Stimulated activated CD4-positive, alpha-beta T cell treated with anti-CD3 and anti-CD28 coated beads, TNF-alpha, amount 100 ng/mL, for 1 hour (primary cell): ENCODE measurements at places on chromosomes 5 and 9.

- DNase-seq: no peak
These were observed 356.1 kb upstream of the KIF2A start for GRCh38 chr5:61949679-61950435.

DNA sequence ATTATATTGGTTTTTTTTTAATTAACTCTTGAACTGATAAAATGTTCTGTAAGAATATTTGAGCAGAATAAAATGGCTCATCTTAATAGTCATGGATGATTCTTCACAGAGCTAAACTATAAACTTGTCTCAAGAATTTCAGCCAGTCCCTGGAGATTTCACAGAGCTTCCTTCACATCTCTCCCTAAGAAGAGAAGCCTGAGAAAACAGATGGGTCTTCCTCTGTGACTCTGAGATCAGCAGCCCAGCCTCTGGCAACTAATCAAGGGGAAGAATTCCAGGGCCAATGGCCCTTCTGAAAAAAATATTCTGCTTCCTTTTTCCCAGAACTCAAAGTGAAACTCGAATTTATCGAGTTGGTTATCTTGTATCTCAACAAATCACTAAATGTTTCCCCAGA is 122.2 kb upstream of the ITGA1 start:
- no peak for DNase-seq

DNA sequence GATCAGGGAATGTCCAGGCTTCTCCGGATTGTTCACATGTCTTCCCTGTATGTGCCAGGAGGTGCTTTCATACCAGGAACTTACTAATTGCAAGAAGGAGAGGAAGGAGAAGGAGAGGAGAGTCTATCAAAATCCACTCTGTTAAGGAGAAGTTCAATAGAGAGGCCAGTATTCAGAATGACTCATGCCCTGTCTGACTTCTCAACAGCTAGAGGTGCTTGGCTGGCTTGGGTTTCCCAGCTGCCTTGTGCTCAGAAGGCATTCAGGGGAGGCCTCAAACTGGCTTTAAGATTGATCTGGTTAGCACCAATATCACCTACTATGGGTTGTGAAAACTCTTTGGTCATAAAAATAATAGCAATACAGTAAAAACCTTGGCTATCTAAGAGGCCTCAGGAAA is 167.9 kb upstream of the GLRA1 start:
- no peak for DNase-seq

DNA sequence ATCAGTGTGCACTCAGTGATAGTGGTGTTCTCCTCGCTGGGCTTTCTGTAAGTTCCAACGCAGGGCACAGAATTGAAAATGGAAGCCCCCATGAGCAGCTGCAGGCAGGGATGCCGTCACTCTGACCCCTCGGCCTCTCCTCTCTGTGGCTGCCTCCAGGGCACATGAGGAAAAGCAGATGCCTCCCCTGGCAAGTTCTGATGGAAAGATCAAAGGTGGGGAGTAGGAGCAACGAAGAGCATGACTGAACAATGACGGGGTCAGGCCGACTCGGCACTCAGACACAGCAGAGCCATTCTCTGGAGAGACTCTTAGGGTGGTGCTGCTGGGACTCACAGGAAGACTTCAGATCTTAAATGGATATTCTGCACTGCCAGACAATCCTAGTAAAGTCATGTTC is 65.6 kb upstream of the CKMT2 start:
- DNase-seq: no peak

DNA sequence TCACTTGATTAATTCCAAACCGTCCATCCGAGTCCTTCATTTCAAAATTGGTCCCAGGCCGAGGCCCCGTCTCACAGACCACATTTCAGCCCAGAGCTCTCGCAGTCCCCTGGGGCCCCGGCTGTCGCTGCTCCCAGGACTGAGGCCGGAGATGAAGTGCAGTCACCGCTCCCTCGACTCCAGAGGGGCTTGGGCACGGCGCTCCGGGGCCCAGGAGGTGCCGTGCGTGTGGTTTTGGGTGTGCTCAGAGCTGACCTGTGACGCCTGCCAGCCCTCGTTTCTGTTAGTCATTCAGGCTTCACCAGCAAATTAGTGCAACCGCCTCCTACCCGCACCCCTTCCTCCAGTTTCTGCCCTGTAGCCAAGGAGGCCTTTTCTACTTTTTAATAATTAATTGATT is 48.7 kb upstream of the PHYKPL start:
- DNase-seq: no peak

DNA sequence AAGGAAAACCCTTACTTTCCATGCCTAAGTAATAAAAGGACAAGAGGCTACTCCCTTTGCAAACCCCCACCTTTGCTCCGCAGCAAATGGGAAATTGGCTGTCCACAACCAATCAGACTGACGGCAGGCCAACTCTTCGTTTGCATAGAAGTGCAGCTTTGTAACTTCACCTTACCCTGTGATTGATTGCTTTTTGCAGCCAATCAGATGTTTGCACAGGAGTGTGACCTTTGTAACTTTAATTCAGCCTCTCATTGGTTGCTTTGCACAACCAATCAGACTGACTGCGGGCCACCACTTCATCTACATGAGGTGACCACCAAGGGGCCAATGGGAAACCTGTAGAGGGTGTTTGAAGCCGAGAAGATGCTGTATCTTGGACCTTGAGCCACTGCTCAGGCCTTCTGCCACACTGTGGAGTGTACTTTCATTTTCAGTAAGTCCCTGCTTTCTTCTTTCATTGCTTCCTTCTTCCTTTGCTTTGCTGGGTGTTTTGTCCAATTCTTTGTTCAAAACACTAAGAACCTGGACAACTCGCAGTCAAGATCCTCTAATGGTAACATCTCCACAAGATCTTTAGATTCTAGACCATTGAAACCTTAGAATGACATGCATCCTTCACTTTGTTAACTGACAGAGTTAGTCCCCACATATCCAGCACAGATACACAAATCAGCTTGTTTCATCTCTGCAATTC is 51.3 kb upstream of the FREM1 start:
- DNase-seq: no peak

DNA sequence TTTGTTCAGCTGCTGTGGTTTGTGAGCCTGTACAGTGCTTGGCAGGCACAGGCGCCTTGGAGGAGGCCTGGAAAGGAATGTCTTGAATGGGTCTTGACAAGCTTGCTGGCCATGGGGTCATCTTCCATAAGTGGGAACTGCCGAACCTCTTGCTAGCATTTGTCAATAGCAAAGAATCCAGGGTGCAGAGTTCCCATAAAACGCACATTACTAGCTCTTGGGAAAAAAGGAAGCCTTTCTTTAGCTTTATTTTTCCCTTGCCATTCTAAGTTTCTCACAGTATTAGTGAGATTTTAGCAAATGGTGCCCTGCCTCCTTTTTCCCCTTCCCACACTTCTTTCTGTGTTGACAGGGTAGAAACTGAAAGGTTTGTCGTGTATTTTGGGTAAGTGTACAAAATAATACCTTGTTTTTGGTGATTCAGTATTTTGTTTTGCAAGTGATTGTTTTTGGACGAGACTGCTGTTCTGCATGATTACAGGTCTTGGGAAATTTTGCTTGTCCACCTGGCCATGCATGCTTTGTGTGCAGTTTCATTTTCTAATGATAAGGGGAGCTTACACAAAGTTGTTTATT is 82.0 kb downstream of the ADGRV1 start:
- no peak for DNase-seq

DNA sequence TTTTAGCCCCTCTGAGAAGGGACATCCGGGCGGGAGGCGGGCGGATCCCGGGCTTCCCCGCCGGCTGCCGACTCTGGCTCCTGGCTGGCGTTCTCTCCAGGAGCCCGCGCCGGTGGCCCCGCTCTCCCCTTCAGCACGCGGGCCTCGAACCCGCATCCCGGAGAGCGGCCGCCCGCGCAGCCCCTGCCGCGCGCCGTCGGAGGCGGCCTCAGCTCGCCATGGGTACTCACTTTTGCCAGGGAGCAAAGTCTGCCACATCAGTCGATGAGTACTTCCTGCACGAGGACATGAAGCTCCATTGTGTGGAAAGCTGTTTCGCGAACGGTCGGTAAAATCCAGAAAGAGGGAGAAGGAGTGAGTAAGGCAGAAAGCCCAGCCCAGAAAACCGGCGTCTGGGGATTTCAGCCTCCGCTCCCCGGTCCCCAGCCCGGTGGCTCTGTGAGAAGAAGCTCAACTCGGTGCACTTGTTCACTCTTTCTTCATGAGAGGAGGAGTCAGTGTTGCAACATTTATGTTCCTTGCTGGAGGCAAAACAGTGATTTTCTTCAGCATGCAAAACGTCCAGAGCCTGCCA is at the start of gene PRLR:
PRLR (minus strand) TSS at position 450 of the 574 bp plus-strand sequence. CDS start 140,867 bp downstream, outside the sequence.
- no peak for DNase-seq

GRCh38 chr9:35730486-35730854 is 1.5 kb downstream of the TLN1 start:
- DNase-seq: no peak

DNA sequence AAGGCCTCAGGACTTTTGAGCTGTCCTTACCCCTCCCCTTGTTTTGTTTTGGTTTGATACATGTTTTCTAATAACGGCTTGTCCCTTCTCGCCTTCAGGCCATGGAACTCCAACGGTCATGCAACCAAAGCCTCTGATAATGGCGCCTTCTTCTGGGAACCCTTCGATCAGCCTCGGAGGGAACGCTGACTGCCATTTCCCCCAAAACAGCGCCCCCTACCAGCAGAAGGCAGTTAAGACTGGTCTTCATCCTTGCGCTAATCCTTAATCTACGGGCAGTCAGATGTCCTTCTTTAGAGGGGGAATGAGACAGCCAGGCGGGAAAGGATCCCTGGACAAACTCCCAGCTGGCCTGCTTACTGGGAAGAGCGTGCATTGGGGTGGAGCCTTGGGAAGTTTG is 276.6 kb downstream of the ICE1 start:
- no peak for DNase-seq

GRCh38 chr5:27472000-27472763 is 433.8 kb upstream of the CDH9 start:
- DNase-seq: no peak

- no peak for DNase-seq
These were observed 5.3 kb downstream of the NR2F1-AS1 start for GRCh38 chr5:93575461-93576414.

GRCh38 chr5:169631360-169631759 is 5.7 kb upstream of the DOCK2 start:
- no peak for DNase-seq

DNA sequence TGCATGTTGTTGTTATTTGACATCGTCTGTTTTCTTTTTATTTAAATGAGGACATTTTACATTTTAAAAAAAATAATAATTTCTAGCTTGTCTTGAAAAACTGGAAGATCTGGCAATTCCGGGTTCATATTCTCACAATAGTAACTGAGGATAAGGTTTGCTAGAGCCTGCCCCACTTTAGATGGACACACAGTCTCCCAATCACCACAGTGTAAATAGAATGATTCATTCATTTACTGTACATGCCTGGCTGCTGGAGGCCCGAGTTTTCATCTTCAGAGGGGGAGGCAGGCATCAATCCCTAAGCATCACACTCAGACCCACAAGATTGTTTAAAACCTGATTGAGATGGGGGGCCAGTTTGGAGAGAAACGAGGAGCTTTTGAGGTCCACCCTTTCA is 2039.7 kb upstream of the WWC1 start:
- no peak for DNase-seq

DNA sequence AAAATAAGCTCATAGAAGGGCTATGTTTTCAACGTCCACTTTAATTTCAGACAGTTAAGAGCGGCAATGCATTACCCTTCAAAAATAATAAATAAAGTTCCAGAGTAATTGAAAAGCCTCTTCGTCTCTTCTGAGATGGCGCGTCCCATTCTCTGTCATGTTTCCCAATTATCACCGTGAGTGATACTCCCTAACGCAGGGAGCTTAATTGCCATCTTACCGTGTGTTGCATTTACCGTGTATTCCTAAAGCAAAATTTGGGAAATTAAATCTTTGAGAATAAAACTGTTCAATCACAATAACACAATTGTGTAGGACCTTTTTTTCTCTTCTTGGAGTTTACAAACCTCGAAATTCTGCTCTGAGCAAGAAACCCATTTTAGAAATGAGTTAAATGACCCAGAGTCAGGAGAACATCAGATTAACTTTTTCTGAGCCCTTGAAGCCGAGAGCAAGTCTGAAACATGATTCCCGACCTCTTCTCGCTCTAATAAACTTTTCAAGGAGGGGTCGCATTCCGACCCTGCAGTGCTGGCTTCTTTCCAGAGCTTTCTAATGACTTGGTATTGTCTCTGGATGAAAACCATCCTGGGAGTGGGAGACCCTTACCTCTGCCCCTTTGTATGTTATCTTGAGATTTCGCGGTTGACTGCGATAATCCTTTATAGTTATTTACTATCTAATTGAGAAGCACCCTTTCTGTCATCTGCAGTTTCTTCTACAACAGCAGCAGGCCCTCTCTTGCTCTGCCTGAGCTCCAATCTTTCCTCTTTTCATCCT is 251.5 kb downstream of the FSTL4 start:
- no peak for DNase-seq

GRCh38 chr5:121366515-121366914 is 485.2 kb upstream of the FTMT start:
- DNase-seq: no peak

DNA sequence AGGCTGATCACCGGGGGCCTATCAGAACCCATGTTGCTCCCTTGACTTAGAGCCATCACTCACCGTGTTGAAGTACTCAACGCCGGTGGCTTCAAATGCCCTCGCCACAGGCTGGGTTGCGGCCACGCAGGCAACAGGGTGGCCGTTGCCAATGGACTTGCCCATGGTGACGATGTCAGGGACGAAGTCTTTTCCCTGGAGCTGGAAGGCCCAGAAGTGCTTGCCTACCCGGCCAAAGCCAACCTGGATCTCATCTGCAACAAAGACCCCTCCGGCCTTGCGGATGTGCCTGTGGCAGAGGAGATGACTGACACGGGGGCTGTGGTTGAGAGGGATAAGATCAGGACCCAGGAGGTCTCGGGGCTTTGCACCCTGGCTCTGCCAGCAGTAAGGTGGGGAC is 10.3 kb downstream of the PHYKPL start:
- DNase-seq: no peak

GRCh38 chr9:93324191-93324834 is 127.2 kb upstream of the FAM120A start:
- no peak for DNase-seq

- DNase-seq: no peak
These were observed 27.8 kb downstream of the PCDHGC5 start for GRCh38 chr5:141516672-141517025.

DNA sequence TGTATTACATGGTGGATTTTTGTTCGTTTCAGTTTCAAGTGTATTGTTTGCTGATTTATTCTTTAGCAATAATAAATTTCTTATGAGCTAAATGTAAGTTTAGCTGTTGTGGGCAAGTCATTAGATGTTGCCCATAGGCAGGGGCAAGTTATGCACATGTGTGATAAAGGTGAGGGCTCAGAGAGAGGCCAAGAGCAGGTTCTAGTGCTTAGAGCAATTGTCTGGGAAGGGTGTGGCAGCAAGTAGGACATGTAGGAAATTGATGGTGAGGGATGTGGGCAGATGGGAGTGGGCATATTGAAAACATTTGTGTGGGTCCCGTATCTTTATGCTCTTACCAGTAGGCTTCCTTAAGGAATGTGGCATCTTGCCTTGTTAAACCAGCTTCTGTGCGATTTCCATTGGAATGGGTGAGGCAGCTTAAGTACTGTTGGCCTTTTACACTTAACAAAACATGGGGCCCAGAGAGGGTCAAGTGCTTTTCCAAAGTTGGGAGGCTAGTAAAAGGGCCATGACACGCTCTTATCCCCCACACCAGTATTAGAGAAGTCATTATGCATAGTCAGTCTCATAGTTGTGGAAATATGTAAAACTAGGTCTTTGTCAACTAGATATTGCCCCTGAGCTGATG is 60.6 kb downstream of the KDM4C start:
- no peak for DNase-seq

- no peak for DNase-seq
These were observed 107.3 kb downstream of the ADAMTS2 start for GRCh38 chr5:179237770-179238627.
